ENCODE measurements at places on chromosomes 2 and 18. TPM values are rescaled to one million over a fixed set of nuclear protein-coding genes. Genes with fewer than 3 reads are reported as not detected.

Gene CTAGE1
- total RNA-seq, result not detected

Gene NAT8
- total RNA-seq, result not detected

Gene CDKL4
- total RNA-seq, result not detected

Gene MC5R
- not detected for total RNA-seq

Gene DCC
- total RNA-seq, result not detected

Gene LOXL3
- total RNA-seq, result 0.41 TPM

GRCh38 chr2:41741951-41742595 lies 305.7 kb upstream of the PKDCC start:
- DNase-seq, result no peak

DNA sequence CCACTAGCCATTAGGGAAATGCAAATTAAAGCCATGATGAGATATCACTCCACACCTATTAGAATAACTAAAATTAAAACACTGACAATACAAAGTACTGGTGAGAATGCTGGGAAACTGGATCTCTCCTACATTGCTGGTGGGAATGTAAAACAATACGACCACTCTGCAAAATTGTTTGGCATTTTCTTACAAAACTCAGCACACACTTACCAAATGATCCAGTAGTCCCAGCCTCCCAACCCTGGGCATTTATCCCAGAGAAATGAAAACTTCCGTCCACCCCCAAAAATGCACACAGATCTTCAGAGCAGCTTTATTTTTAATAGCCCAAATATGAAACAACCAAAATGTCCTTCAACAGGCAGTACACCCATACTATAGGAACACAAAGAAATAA lies 8.9 kb upstream of the TMSB10 start:
- no peak for DNase-seq

DNA sequence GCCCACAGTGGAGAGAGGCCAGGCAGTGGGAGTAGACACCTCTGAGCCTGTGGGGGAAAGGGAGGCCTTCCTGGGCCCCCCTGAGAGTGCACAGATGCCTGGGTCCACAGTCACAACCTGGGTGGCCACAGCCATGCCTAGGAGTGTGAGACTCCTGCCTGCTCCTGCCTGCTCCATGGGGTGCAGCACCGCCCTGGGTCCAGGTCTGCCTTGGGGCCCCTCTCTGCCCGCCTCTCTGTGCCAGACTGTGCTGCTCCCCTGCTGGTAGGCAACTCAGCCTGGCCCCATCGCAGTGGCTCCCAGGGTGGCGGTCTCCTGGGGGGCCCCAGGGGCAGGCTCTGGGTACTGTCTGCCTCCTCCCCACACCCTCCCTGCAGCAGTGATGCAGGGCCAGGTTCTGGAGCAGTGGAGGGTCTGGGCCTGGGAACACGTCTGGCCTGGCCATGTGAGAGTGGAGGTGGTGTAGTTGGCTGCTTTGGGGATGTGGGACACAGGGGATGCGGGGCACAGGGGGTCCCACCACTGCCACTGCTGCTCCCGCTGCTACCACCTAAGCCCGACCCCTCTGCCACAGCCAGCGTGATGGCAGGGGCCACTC lies 60.1 kb upstream of the DLX2 start:
- no peak for DNase-seq

GRCh38 chr2:172220121-172220520 lies 117.4 kb upstream of the DLX2 start:
- no peak for DNase-seq

DNA sequence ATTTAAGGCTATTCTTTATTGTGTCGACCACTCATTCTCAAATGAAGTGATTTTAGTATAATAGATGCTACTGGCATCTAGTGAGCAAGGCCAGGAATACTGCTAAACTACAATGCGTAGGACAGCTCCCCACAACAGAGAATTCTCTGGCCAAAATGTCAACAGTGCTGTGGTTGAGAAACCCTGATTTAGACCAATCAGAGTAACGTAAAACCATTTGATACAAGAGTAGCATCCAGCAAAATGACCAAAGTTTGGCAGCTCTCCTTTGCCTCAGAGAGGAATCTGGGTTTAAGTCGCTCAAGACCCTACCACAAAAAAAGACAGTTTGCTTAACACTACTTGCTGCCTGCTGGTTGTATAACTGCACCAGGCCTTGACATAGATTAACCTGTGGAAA lies 37.0 kb upstream of the TTN start:
- DNase-seq, result no peak

DNA sequence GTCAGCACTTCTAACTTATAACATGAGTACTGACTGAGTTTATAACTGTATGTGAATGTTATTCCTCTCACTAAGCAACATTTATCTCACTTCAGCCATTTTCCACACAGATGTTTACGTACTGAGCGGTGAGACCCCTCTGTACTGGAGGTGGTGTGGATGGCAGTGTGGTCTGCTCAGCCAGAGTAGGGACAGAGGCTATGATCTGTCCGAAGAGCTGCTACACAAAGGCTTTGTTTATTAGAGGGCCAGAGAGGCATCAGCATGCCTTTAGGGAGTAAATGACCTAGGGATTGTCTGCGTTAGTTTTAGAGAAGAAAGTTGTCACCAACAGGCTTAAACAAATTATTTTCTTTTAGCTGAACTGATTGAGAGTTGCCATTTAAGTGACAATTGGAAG lies 23.2 kb upstream of the TACR1 start:
- DNase-seq, result no peak

DNA sequence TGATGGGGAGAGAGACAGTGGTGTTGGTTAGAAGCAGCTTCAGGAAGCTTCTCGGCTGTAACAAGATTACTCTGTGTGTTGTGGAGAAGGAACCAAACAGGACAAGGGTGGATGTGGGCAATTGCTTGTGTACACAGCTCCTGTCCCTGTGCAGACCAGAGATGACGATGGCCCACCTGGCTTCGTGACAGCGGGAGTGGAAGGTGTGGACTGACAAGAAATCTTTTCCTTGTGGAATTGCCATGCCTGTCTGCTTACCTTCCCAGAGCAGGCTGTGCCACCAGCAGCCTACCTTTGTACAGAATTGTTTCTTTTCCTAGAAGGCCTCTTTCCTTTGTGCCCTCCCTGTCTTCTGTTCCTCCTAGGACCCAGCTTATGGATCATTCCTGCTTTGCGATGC lies 93.8 kb downstream of the ITGB1BP1 start:
- no peak for DNase-seq

DNA sequence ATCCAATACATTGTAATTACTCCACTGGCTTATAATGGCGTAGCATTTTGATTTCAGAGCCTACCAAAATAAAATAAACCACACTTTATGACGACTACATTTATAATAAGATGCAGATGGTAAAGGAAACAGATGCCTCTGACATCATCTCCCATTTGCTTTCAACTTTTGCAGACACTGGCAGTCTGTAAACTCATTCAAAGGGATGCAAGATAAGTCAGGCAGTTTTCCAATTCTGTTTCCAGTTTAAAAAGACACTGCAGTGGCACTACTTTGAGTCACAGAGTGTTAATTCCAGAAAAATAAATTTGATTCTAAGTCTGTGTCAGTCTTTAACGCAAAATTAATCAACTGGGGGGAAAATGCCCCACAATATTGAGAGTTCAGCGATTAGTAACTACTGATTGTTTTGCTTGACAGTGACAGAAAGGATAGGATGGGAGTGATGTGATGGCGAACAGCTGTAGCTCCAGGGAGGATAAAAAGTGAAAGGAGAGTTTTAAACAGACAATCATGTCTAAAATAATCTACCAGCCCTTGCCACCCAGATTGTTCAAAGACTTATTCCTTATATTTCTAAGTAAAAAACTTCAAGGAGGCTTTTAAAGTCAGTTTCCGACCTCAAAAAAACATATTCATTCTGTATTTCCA lies 6.7 kb downstream of the DSEL start:
- DNase-seq, result no peak

GRCh38 chr2:234500394-234501006 lies 3.6 kb upstream of the ARL4C start:
- peak; percentile 83 for DNase-seq

DNA sequence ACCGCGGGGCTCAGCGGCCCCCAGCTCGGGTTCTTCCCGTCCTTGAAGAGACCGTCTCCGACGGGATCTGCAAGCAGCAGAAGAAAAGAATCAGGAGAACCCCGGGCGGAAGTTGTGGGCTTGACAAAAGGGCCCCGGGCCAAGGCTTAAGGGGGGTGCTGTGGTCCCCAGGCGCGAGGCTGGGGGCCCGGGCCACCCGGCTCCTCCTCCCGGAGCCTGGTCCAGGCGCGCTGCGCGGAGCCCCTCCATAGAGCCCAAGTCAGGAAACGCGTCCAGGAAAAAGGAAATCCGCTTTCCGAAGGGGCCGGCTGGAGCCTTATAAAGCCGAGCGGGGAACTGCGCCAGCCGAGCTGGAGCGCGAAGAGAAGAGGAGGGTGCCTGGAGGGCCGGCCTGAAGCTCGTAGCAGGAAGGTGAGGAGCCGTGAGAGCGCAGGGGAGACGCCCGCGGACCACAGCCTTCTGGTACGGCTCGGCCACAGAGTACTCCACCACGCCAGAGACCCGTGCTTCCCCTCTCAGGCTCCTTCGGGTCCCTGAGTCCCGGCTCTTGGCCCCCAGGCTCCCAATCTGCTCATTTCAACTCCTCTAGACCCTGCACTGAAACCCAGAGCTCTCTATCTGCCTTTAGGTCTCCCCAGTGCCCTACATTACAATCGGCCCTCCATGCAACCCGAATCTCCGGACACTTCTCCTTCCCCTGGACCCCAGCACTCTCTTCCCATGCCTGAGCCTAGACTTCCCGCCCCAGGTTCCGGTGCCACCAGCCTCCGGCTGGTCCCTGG lies 554 bp downstream of the FEV start:
- DNase-seq, result no peak

DNA sequence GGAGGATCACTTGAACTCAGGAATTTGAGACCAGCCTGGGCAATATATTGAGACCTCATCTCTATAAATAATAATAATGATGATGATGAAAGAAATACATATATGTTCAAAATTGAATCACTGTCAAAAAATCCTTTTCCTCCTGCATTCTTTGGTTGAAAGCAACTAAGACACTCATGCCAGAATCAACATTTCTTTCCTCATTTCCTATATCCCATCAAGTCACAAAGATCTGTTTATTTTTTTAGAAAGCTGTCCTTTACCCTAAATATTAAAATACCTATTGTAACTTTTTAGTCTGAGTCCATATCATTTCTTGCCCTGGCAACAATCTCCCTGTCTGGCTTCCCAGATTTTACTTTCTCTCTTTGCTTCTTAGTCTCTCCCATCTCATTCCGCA lies 31.8 kb upstream of the PPP4R3B start:
- DNase-seq, result no peak

GRCh38 chr2:177604271-177605065 lies 211.9 kb downstream of the AGPS start:
- DNase-seq, result no peak

DNA sequence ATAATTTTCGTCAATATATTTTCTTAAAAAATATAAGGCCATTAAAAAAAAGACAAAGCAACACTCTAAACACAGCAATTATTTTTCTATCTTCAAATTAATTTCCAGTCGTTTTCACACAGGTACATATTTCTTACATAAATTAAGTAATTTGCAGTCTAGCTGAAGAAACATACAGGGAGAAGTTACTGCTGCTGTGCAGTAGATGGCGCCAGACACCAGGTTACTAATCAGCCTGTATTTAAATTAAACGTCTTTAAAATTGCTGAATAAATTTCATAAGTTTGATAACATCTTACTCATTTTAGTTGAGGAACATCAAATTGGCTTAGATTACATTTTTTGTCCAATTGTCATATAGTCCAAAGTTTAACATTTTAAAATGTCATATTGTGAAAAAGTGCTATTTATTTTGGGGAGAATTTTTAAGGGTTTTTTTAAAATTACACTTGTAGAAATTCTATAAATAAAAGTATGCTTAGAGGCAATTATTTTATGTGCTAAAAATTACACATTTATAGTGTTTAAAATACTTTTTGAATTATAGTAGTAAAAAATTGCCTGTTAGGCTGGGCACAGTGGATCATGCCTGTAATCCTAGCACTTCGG lies 88.4 kb downstream of the PMAIP1 start:
- peak; percentile 74 for DNase-seq

- DNase-seq, result no peak
Measured at GRCh38 chr2:20571231-20571630, 79.7 kb downstream of the HS1BP3 start.

DNA sequence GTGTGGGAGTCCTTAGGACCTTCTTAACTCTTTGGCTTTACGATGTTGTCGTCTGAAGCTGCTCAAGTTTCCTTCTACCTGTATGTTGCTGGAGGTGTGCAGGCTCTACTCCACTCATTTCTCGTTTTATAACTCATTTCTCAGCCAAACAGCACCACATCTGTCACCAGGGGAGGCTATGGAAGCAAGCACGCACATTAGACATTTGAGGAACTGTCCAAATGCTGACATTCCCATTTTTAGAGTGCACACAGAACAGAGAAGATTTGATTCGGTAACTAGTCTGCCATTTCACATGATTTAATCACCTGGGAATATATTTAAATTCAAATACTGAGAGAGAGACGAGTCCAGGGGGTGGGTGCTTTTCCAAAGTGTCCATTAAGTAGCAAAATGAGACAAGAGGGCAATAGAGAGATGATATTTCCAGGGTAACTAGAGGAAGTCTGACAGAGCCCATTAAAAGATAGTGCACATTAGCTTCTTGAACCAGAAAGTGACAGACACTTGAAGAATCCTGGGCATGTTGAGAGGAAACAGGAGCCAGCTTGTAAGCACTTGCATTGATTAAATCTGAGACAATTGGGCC lies 793.3 kb downstream of the TDRD15 start:
- DNase-seq, result no peak

- DNase-seq, result no peak
Measured at GRCh38 chr2:47357483-47357882, 45.5 kb upstream of the MSH2 start.

GRCh38 chr2:14364471-14364870 lies 268.0 kb upstream of the LRATD1 start:
- DNase-seq, result no peak

DNA sequence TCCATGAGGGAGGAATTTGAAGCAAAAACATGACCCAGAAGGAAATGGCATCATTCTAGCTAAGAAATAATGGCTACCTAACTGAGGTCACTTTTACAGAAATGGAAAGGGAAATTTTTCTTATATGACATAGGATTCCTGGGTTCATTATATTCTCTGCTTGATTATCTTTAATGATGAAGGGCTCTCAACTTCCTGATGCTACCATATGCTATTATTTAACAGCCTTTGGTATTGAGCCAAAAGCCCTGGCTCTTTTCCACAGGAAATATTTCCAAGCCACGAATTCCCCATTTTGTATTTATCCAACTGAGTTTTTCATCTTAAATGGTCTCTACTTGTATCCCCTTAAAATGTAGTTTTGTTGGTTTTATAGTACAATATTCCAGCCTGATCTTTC lies 63.2 kb upstream of the NPAS2 start:
- DNase-seq, result no peak

Data from activated naive CD4-positive, alpha-beta T cell treated with anti-CD3 and anti-CD28 coated beads for 36 hours (primary cell).